ENCODE measurements at places on chromosomes 3 and 15. TPM values are rescaled to one million over a fixed set of nuclear protein-coding genes. Genes with fewer than 3 reads are reported as not detected.
A peak's percentile ranks its signal among the peaks of the same experiment; 100 is the strongest.

The CASR gene
- total RNA-seq = 0.05 TPM

The NR2E3 gene
- not detected for total RNA-seq

The RTP3 gene
- not detected for total RNA-seq

The RAD51 gene
- 75.3 TPM for total RNA-seq

The FBXL22 gene
- 0.69 TPM for total RNA-seq

The HYAL1 gene
- 0.37 TPM for total RNA-seq

The PIF1 gene
- total RNA-seq = 30.0 TPM

The SLC24A5 gene
- not detected for total RNA-seq

DNA sequence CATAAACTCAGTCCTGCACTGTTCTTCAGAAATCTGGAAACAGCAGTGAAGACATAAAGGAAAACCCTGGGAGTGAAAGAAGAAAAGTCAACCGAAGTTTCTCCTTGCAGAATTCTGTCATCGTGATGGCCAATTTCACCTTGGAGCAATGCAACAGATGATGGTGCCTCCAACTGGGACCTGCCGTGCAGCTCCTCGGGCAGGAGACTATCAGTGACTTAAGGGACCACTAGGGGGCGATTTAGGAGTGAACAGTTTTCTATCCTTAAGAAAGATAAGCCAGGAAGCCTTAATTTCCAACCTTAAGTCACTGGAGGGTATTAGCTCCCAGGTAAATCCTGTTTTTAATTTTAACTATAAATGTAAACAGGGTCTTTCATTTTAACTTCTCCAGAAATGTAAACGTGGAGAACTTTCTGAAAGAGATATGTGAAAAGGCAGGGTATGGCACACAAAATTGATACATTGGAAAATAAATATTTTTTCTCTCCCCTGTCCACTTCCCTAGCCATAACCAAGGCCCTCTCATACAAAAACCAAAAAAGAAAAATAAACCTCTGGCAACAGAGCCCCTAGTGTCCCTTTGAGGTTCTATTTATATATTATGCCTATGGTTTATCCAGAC lies 116.3 kb downstream of the PDZRN3 start:
- no peaks in the 10 kb centered on the region for H3K4me1 ChIP-seq
- no peak overlapping the region for H3K4me3 ChIP-seq
- H3K27ac ChIP-seq = no peak overlapping the region
- no peaks in the 10 kb centered on the region for H3K36me3 ChIP-seq
- DNase-seq = peak; percentile 44
- H3K27me3 ChIP-seq = peaks cover 13% of the 10 kb centered on the region

GRCh38 chr15:77411619-77411976 lies 8.3 kb downstream of the PEAK1 start:
- no peak overlapping the region for H3K4me3 ChIP-seq
- H3K27ac ChIP-seq = no peak overlapping the region
- H3K27me3 ChIP-seq = no peaks in the 10 kb centered on the region

DNA sequence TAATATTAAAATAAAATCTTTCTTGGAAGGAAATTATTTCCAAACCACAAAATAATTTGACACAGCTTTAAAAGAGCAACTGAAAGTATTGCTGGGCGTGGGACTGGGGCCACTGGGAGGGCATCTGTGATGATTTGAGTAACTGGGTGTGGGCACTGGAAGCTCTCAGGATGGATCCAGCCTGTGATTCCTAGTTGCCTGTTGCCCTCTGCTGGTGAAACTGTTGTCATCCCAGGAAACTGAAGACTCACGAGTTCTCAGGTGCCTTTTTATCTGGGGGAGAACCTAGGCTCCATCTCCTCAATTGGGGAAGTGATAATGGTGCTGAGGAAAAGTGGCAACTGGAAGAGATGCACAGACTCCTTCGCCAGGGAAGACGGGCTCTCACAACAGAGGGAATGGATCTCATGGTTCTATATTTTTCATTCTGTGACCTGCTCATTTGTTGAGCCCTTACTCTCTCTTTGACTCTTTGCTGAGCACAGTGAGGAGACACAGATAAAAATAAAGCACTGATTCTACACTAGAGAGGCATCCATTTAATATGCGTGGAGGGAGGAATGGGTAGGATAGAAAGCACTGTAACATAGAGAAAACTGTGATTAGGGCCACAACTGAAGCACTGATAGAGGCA lies 61.6 kb downstream of the TPRG1 start:
- DNase-seq = peak; percentile 54
- H3K36me3 ChIP-seq = no peaks in the 10 kb centered on the region
- H3K27me3 ChIP-seq = peaks cover 2% of the 10 kb centered on the region
- no peak overlapping the region for H3K4me3 ChIP-seq

DNA sequence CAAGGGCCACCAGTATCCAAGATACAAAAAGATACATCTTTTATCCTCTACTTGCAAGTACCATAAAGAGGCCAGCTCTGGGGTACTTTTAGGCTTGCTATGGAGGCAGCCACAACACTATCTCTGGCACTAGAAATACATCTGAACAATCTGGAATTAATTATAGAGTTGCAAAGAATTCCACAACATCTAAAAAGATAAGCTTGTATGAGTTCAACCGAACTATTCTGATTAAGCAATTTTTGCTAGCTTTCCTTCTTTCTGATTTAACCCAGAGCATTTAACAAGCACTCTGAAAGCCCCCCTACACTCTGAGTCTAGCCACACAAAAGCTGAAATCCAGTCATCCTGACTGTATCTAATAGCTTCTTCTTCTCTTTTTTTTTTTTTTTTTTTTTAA lies 95.4 kb downstream of the FRMD5 start:
- no peak overlapping the region for H3K4me3 ChIP-seq
- peaks cover 10% of the 10 kb centered on the region for H3K27me3 ChIP-seq
- H3K36me3 ChIP-seq = no peaks in the 10 kb centered on the region

- H3K4me3 ChIP-seq = no peak overlapping the region
- no peaks in the 10 kb centered on the region for H3K27me3 ChIP-seq
- H3K27ac ChIP-seq = no peak overlapping the region
- DNase-seq = no peak
- H3K4me1 ChIP-seq = no peaks in the 10 kb centered on the region
Measured at GRCh38 chr15:47383102-47383501, 334.2 kb upstream of the SEMA6D start.

DNA sequence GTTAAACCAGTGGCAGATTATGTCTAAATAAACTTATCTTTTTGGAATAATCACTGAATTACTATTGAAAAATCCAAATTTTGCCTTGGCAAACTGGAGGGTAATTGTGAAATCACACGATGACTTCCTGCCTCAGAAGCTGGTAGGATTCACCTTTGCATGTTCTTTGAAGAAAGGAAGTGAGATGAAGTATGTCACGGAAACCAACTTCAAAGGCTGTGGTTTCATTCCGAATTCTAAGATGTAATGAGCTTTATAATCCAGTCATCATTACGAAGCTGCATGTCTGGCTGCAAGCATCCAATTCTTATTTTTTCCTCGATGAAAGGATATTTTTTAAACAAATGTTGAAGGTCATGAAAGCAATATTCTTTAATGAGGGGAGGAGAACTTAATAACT lies 15.0 kb upstream of the ZBED2 start:
- H3K4me3 ChIP-seq = peak overlapping the region; percentile 62
- DNase-seq = peak; percentile 53
- H3K27ac ChIP-seq = peak overlapping the region; percentile 98
- H3K4me1 ChIP-seq = peaks cover 98% of the 10 kb centered on the region
- peaks cover 58% of the 10 kb centered on the region for H3K36me3 ChIP-seq

DNA sequence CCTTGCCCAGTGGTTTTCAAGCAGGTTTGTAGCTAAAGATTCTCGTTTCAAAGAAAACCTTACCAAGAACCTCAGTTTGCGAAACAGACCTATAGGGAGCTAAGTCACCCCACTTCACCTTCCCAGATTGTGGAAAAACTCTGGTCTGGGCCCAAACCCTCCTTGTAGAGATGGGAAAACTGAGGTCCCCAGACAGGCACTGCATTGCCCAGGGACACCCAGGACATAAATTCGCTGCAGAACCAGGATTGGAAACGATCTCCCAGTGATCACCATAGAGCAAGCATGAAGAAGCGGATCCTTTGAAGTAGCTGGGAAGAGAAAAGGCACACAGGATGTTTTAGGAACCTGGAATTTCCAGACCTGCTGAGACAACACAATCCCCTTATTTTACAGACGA lies 85.6 kb upstream of the PIAS1 start:
- H3K36me3 ChIP-seq = no peaks in the 10 kb centered on the region
- peaks cover 8% of the 10 kb centered on the region for H3K4me1 ChIP-seq
- H3K27ac ChIP-seq = no peak overlapping the region
- no peak for DNase-seq
- H3K27me3 ChIP-seq = peaks cover 25% of the 10 kb centered on the region
- no peak overlapping the region for H3K4me3 ChIP-seq

DNA sequence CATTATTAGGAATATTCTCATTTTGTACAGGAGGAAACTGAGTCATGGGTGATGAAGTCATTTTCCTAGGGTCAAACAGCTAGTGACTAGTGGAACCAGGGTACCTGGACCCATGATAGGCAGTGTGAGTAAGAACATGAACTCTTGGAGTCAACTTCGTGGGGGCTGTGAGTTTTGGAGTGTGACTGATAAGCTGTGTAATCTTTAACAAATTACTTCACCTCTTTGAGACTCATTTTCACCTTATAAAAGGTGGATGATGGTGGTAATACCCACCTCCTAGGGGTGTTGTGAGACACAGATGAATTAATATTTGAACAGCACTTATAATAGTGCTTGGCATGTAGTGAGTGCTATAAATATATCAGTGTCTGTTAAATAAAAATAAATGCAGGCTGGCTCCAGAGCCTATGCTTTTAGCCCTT lies 9.1 kb downstream of the SEMA6D start:
- H3K27me3 ChIP-seq = peaks cover 8% of the 10 kb centered on the region
- no peaks in the 10 kb centered on the region for H3K4me1 ChIP-seq
- H3K4me3 ChIP-seq = no peak overlapping the region
- no peak overlapping the region for H3K27ac ChIP-seq

DNA sequence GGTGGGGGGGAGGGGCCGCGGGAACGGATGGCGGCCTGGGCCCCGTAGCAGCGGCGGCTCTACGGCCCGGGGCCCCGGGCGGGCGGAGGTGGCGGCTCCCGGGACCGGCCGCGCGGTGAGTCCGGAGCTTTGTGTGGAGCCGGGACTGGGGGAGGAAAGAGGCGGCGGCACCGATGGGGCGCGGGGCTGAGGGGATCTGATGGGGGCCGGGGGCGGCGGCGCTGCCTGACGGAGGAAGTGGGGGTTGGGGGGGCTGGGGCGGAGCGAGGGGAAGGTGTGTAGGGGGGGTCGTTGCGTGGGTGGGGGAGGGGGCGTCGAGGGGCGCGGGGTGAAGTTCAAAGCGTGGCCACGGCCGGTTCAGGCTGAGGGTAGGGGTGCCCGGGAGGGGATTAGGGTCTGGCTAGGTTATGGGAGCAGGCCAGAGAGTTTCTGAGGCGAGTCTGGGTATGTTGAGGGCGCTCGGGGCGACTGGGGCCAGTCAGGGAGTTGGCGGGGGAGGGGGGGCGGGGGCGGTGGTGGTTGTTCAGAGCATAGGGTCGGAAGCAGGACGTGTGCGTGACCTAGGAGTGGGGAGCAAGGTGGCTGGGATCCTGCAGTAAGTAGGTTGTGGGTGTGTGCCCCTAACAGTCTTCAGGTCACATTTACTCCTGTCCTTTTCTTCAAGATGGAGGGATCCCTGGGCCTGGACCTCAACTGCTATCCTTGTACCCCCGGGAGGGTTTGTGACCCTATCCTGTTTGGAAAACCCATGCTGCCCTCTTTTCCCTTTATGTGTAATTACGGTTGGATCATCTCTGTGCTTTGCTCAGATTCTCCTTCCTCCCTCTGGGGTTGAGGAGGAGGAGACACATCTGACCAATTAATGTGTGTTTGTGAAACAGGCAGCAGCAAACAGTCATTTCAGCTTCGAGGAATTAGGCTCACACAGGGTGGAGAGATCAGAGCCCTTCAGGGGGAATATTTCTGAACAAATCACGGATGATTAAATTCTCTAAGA lies 644 bp downstream of the ZNF609 start:
- H3K4me3 ChIP-seq = peak overlapping the region; percentile 83
- H3K4me1 ChIP-seq = peaks cover 78% of the 10 kb centered on the region
- H3K27me3 ChIP-seq = no peaks in the 10 kb centered on the region
- peak; percentile 55 for DNase-seq
- H3K36me3 ChIP-seq = peaks cover 14% of the 10 kb centered on the region

DNA sequence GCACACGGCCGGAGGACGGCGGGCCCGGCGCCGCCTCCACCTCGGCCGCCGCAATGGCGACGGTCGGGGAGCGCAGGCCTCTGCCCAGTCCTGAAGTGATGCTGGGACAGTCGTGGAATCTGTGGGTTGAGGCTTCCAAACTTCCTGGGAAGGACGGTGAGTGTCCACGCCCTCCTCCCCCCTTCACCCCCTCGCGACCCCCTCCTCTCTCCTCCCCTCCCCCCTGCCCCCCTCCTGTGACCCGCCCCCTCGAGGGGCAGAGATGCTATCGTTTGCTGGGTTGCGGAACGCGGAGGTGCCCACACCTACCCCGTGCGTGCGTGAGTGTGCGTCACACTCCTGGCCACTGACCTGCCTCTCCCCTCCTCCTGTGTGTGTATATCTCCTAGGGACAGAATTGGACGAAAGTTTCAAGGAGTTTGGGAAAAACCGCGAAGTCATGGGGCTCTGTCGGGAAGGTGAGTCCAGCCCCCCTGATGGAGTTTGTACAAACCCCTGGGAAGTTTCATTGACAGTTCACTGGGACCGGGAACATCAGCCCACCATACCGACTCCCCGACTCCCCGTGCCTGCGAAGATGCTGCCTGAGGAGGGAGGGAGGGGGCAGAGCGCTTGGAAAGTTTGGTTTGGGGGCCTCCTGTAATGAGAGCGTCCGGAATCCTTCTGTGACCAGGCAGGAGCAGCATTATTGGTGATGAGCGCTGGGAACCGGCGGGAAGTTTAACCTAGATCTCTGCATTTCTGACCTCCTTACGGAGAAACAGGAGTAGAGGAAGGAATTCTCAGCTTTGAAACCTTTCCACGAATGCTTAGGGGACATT lies 795 bp upstream of the SCAANT1 start:
- peak; percentile 68 for DNase-seq
- H3K4me3 ChIP-seq = peak overlapping the region; percentile 88
- peaks cover 53% of the 10 kb centered on the region for H3K4me1 ChIP-seq
- peak overlapping the region; percentile 84 for H3K27ac ChIP-seq
- H3K27me3 ChIP-seq = no peaks in the 10 kb centered on the region

- no peaks in the 10 kb centered on the region for H3K36me3 ChIP-seq
- H3K27ac ChIP-seq = no peak overlapping the region
- no peak overlapping the region for H3K4me3 ChIP-seq
- DNase-seq = no peak
- no peaks in the 10 kb centered on the region for H3K4me1 ChIP-seq
Measured at GRCh38 chr3:127254730-127255129, 33.1 kb downstream of the PRR20G start.

- no peaks in the 10 kb centered on the region for H3K27me3 ChIP-seq
- no peaks in the 10 kb centered on the region for H3K36me3 ChIP-seq
Measured at GRCh38 chr15:70576276-70576675, 187.1 kb downstream of the UACA start.

DNA sequence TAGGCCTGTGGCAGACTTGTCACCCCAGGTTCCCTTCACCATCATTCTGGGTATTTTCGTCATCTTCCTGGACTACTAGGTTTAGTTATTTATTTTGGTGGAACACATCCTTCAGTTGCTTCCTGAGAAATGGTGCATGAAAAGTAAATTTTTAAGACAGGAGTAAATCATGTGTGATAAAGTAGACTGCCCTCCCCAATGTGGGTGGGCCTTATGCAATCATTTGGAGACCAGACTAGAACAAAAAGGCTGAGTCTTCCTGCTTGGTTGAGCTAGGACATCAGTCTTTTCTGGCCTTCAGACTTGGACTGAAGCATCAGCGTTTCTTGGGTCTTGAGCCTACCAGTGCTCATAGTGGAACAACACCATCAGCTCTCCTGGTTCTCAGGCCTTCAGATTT lies 50.7 kb upstream of the SLC2A2 start:
- no peak overlapping the region for H3K27ac ChIP-seq
- peaks cover 41% of the 10 kb centered on the region for H3K36me3 ChIP-seq
- no peak for DNase-seq
- no peaks in the 10 kb centered on the region for H3K4me1 ChIP-seq
- no peak overlapping the region for H3K4me3 ChIP-seq
- H3K27me3 ChIP-seq = no peaks in the 10 kb centered on the region

Data from activated CD4-positive, alpha-beta T cell treated with anti-CD3 and anti-CD28 coated beads for 36 hours (primary cell).